ENCODE measurements at places on chromosomes 3 and 15.

DNA sequence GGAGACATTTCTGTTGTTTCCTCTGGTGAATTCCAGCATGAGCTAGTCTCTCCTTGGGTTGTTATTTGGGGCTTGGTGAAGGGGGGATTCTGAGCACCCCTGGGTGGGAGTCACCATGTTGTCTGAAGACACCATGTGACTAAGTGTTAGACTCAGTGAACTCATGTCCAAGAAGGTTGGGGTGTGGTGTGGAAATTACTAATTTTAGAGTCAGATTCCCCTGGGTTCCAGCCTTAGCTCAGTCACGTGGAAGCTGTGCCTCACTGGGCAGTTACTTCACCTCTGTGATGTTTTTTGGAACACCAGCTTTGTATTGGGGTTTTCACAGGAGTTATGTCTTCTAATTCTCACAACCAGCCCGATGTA lies 171.5 kb downstream of the RPLP1 start:
- DNase-seq = no peak

DNA sequence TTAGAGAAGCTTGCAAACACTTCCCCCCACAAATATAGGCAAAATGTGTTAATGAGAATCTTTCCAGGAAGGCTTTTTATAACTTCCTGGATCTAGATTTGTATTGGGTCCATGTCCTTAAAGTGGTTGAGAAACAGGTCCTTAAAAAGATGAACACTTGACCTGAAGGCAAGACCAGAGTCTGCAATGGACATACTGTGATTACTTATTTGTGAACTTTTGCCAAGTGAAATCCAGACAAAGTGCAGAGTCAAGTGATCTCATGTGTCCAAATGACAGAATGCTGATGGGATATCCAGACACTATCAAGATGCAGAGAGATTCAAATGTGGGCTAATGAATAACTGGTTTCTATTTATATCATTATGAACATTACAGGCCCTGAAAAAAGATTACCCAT lies 43.8 kb downstream of the FRMD4B start:
- no peak for DNase-seq

DNA sequence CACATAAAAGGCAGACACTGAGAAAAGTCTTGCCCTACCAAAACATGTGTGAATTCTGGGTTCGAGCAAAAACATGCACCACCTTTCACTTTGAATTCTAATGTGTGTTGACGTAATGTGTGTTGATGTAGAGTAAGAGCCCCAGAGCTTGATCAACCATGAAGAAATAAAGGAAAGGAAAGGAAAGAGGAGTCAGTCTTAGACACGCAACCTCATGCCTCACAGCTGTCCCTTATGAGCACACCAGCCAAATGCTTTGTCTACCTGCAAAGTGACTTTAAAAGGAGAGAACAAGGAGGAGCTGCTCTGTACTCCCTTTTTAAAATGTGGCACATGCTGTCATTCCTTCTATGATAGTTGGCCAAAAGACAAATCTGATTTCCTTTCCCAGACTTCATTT lies 80.8 kb downstream of the RFTN1 start:
- DNase-seq = no peak

- no peak for DNase-seq
Measured at GRCh38 chr3:125165189-125165947, 47.2 kb downstream of the SLC12A8 start.

GRCh38 chr3:147159141-147159540 lies 247.2 kb downstream of the ZIC4 start:
- DNase-seq = no peak

- no peak for DNase-seq
Measured at GRCh38 chr3:186044427-186044826, 64.5 kb downstream of the ETV5 start.

GRCh38 chr3:137789236-137789635 lies 25.1 kb downstream of the SOX14 start:
- DNase-seq = no peak

Measured in fibroblast of skin of scalp (primary cell).